ENCODE measurements at places on chromosomes 1 and 21. TPM values are rescaled to one million over a fixed set of nuclear protein-coding genes. Genes with fewer than 3 reads are reported as not detected.

The RNU1-4 gene
- not detected for total RNA-seq

- no peak for DNase-seq
Observed at GRCh38 chr1:42730002-42730401, 10.0 kb downstream of the CLDN19 start.

- no peak for DNase-seq
Observed at GRCh38 chr1:115676498-115677181, 34.9 kb downstream of the VANGL1 start.

- no peak for DNase-seq
Observed at GRCh38 chr1:151408891-151409290, 9.5 kb downstream of the PSMB4 start.

DNA sequence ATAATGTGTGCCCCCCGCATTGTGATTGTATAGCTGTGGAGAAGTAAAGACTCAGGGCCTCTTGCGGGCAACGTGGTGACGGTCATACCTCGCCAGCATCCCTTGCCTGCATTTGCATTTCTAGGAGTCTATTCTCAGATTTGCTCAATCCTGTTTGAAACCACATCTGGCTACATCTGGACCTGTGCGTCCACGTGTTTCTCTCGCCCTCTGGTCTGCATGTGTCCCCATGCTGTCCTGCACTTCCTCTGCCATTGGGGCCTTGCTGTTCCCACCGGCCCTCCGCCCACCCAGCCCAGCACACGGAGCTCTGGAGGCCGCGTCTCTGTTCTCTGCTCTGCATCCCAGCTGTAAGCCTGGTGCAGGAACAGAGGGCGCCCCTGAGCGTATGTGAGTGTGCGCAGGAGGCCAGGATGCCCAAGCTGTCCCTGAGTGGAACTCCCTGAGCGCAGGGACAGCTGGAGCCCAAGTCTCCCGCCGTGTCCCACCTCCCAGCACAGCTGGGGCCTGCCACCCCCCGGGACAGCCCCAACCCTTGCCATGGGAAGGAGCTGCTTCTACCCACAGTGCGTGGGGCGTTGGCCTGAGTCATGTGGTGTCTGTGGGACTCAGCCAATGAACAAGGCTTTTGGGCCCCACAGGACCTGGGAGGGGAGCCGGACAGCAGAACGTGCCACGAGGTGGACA is 1.6 kb downstream of the KRTAP10-2 start:
- peak; percentile 53 for DNase-seq

GRCh38 chr1:214707306-214708087 is 104.5 kb downstream of the CENPF start:
- no peak for DNase-seq

- DNase-seq, result no peak
Observed at GRCh38 chr1:10623686-10624145, 149.0 kb downstream of the PEX14 start.

DNA sequence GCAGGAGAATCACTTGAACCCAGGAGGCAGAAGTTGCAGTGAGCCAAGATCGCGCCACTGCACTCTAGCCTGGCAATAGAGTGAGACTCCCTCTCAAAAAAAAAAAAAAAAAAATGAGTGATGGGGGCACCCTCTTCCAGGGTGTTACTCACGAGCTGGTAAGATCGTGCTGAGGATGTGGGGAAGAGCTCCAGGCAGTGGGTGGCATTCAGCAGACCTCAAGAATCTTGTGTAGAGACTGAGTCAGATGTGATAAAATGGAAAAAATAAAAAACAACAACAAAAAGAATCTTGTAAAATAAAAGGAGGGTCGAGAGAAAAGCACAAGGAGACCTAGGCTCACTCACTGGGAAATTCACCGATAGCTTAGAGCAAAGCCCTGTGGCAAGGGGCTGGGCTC is 38.5 kb downstream of the EPHA2 start:
- no peak for DNase-seq

DNA sequence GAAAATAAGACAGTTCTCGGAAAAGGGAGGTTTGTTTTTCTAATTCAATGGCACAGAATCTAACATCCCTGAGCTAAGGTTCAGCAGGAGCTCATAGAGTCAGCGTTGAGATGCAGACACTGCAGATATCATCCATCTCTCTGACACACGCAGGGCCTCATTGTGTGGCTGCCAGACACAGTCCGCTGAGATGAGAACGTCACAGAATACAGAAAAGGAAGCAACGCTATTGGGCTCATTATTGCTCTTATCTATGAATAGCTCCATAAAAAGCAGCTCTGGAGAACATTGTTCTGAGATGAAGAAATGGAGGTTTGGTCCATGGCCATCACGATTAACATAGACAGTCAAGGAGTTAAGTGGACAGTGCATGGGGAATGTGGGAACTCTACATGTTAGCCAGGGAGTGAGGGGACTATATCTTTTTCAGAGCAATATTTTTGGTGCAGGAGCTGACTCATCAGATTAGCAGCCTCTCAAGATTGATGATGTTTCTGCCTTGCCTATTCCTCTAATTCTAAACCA is 771.6 kb upstream of the CXADR start:
- no peak for DNase-seq

- DNase-seq, result no peak
Observed at GRCh38 chr1:175862408-175862807, 119.0 kb upstream of the TNR start.

The AMY1C gene
- total RNA-seq, result not detected

DNA sequence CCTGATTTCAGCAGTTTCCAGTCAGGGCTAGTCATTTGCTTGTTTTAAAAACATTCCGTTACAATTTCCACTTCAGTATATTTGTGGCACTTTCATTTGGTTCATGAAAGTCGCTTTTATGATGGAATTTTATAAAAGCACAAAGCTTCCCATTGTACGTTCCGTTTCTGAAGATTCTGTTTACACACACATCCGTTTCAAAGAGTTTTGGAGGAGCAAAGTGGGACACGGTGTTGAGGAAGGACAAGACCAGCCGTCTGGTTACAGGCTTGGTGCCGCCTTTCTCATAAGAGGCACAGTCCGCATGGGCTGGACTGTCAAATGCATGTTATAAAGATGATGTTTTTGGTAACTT is 60.3 kb downstream of the FAAP20 start:
- no peak for DNase-seq

- no peak for DNase-seq
Observed at GRCh38 chr1:208950206-208950605, 633.3 kb upstream of the CAMK1G start.

The SAMD11 gene
- 6.4 TPM for total RNA-seq

DNA sequence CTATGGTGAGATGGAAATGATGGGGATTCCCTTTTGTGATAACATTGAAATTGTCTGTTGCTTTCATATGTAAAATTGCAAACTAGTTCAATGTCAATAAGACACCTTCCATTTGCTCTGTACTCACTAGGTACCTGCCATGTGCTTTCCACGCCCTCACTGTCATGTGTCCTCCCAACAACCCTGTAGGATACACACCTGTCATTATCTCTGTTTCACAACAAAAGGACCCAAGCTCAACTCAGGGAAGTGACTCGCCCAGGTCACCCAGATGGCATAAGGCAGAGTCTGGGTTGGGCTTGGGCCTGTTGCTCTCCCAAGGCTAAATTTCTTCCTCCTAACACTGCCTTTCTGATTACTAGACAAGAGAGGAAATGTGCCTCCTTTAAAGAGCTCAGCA is 45.3 kb upstream of the MCOLN3 start:
- DNase-seq, result no peak

- DNase-seq, result no peak
Observed at GRCh38 chr1:63010913-63011660, 227.2 kb downstream of the ATG4C start.

DNA sequence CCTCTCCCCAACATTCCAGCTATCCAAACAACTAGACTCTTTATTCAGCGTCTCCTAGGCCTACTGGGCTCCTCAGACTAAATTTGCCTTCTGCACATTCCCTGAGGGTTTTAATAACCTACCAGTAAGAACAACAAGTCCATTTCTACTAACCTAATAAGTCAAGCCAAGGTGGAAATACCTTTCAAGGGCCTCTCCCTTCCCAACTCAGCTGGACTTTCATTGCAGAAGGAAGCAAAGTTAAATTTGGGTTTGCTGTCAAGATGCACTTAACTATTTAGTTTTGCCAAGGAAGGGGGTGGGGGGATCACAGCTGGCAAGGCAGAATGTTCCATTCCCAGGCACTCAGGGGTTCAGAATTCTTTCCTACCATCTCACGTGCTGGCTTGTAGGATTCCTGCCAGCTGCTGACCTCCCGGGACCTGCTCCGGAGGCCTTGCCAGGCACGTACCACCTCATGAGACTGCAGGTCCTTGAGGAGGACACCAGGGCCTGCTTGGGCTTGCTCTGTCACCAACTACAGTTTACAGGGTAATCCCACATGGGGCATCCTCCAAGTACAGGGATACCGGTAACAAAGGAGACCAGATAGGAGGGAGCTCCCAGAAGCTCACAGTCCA is 29.8 kb downstream of the SLC30A1 start:
- DNase-seq, result no peak

The CELA3A gene
- not detected for total RNA-seq
